ENCODE measurements at places on chromosomes 12 and 14.
A peak's percentile ranks its signal among the peaks of the same experiment; 100 is the strongest.

- DNase-seq = no peak
Observed at GRCh38 chr12:63862969-63863230, 18.4 kb downstream of the SRGAP1 start.

- no peak for DNase-seq
Observed at GRCh38 chr14:28152453-28153044, 614.0 kb upstream of the FOXG1 start.

GRCh38 chr14:85822236-85822635 lies 292.3 kb downstream of the FLRT2 start:
- no peak for DNase-seq

- no peak for DNase-seq
Observed at GRCh38 chr12:124469193-124469888, 98.1 kb downstream of the NCOR2 start.

- no peak for DNase-seq
Observed at GRCh38 chr14:54650959-54651351, 84.0 kb downstream of the SAMD4A start.

DNA sequence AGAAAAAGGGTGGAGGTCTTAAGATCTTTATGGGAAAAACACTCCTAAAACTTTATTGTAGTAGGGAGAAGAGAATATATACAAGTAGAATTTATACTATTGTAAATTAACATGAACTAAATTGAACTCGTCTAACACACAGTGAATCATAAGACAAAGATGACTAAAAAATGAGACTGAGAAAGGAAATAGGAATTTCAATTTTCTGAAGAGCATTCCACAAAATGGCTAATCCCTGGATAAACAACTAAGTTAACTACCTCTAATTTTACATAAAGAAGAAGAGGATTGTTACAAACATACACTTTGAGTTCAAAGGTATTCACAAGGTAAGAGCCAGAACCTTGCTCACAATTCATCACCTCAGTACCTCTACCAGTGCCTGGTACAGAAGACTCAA lies 2.0 kb downstream of the MAP4K5 start:
- no peak for DNase-seq

DNA sequence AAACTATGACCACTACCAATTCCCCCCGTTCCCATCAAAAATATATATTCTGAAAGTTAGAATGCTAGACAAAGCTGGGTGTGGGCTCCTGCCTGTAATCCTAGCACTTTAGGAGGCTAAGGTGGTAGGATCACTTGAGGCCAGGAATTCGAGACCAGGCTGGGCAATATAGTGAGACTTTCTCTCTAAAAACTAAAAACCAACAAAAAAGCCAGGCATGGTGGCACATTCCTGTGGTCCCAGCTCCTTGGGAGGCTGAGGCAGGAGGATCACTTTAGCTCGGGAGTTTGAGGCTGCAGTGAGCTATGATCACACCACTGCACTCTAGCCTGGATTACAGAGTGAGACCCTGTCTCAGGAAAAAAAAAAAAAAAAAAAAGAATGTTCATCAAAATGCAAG lies 48.8 kb upstream of the COL2A1 start:
- no peak for DNase-seq

GRCh38 chr12:54595471-54595870 lies 7.0 kb upstream of the PPP1R1A start:
- DNase-seq = no peak

- DNase-seq = no peak
Observed at GRCh38 chr14:95023886-95024285, 133.4 kb downstream of the DICER1 start.

DNA sequence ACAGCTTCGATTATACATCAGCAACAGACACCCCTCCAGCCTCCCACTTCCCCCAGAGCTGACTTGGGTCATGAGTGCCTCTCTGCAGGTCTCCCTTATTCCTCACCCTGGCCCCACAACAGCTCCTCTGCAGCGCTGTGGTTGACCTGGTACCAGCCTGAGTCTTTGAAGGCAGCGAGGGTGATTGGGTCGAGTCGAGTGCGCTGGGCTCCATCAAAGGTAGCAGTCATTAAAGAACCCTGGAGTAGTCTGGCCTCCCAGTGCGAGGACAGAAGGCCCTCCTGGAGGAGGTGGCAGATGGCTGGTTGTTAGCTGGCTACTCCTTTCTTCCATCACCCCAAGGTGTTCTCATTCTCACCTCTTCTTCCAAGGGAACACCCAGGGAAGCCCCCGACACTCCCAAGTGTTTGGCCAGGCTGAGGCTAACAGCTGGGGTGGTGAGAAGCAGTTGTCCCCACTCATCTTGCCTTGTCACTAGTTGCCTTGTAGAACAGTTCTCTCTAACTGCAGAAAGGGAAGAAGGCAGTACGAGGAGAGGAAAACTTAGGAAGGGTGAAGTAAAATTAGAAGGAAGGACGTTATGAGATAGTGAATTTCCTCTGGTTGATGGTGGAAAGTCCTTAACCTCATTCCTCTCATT lies 2.7 kb downstream of the CIROP start:
- DNase-seq = no peak

- DNase-seq = no peak
Observed at GRCh38 chr12:132754160-132754932, 7.3 kb downstream of the ANKLE2 start.

GRCh38 chr14:68793734-68794129 lies 865 bp upstream of the ZFP36L1 start:
- no peak for DNase-seq

- DNase-seq = no peak
Observed at GRCh38 chr14:61655777-61656176, 39.5 kb upstream of the HIF1A start.

DNA sequence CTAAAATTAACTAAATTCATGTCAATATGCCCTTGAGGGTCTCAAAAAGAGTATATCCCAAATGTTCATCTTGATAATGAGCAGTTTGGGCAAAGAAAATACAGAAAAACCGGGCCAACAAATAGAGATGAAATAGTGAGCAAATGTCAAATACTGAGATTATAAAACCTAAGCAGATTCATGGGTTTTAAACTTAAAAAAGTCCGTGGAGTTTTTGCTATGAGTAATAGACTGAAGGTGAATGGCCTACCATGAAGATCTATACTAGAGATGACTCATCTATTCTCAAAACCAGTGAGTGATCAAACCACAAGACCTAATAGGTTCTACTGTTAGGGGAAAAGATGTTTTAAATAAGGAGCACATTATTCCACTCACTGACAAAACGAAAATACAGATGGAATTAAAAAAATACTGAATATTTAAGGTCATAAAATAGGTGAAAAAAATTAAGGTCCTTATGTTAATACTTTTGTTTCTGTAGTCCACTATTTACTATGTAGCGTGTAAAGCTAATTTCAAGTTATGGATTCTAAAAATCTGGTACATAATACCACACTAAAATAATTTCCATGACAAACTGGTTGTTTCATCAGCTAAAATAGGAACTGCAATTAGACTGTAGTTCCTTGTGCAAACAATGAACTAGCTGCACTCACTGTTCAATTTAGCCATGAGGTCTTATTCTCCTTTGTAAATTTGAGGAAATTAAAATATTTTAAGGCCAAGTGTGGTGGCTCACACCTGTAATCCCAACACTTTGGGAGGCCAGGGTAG lies 5.0 kb downstream of the HNRNPC start:
- DNase-seq = peak; percentile 42

- no peak for DNase-seq
Observed at GRCh38 chr12:130591736-130592135, 124.4 kb downstream of the RIMBP2 start.

- no peak for DNase-seq
Observed at GRCh38 chr14:67167420-67168109, 21.7 kb upstream of the GARIN2 start.

DNA sequence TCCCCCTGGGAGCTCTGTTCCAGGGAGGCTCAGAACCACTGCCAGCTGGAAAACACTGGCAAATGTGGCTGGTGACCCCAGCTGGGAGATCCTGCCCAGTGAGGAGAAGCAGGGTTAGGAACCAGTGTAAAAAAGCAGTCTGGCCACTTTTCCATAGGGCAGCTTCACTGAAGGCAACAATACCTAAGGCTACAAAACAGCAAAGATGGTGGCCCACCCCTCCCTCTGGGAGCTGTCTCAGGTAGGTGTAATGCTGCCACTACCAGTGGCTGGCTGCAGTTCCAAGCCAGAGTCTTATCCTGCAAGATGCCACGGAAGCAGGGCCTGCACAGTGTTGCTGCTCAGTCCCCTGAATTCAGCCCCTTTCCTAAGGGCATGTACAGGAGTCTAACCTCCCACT lies 50.6 kb upstream of the ANO6 start:
- no peak for DNase-seq

GRCh38 chr12:25023808-25024207 lies 74.9 kb upstream of the BCAT1 start:
- no peak for DNase-seq

GRCh38 chr12:73124480-73124879 lies 852.3 kb downstream of the TRHDE start:
- DNase-seq = no peak

- DNase-seq = no peak
Observed at GRCh38 chr12:45986641-45987339, 3.6 kb downstream of the SCAF11 start.

DNA sequence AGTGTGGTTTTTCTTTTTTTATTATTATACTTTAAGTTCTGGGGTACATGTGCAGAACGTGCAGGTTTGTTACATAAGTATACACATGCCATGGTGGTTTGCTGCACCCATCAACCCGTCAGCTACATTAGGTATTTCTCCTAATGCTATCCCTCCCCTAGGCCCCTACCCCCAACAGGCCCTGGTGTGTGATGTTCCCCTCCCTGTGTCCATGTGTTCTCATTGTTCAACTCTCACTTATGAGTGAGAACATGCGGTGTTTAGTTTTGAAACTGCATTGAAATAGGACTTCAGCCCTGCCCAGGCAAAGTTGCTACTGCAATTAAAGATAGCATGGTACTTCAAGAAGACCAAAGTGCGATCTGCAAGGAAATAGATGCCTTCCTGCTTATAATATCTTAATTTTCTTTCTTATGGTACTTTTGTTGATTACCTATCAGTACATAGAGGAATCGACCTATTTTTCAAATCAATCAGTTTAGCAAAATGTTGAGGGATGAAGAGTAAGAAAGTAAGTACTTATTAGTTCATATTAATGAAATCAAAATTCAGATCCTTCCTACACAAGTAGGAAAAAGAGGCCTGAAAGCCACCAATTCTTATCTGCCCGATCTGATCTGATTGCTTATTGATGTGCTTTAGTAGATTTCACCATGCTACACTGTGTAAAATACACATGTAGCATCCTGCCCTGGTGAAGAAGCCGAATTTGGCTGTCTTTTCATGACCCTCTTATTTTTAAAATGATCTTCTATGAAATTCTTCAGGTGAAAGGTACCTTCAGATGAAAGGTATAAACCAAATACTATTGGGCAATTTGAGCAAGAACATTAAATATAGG lies 1.6 kb downstream of the LTA4H start:
- no peak for DNase-seq

DNA sequence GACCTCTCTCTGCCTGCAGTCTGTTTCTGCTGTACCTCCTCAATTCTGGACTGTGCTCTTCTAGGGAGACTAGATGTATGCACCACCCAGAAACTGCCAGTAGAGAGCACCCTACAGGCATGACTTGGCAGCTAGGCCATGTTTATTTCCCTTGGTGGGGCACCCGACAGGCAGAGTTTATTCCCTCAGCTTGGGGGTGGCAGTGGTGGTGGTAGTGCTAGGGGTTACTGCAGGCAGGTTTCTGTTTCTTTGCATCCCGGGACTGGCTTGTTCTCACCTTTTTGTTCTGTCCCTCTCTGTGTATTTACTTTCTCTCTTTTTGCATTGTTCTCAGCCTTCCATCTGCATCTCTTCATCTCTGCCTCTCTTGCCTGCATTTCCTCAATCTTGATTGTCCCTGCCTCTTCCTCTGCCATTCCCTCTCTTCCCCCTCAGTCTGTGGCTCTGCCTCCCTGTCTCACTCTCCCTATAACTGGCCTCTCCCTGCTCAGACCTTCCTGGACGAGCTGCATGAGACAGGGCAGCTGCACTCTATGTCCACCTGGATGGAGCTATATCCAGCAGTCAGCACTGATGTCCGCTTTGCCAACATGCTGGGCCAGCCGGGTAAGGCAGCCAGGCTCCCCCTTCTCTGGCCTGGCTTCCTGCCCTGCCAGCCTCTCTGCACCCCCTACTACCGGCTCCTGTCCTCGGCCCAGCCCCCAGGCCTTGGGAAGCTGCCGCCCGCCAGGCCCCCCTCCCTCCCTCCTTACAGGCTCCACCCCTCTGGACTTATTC lies 13.8 kb downstream of the PRPF40B start:
- DNase-seq = no peak

DNA sequence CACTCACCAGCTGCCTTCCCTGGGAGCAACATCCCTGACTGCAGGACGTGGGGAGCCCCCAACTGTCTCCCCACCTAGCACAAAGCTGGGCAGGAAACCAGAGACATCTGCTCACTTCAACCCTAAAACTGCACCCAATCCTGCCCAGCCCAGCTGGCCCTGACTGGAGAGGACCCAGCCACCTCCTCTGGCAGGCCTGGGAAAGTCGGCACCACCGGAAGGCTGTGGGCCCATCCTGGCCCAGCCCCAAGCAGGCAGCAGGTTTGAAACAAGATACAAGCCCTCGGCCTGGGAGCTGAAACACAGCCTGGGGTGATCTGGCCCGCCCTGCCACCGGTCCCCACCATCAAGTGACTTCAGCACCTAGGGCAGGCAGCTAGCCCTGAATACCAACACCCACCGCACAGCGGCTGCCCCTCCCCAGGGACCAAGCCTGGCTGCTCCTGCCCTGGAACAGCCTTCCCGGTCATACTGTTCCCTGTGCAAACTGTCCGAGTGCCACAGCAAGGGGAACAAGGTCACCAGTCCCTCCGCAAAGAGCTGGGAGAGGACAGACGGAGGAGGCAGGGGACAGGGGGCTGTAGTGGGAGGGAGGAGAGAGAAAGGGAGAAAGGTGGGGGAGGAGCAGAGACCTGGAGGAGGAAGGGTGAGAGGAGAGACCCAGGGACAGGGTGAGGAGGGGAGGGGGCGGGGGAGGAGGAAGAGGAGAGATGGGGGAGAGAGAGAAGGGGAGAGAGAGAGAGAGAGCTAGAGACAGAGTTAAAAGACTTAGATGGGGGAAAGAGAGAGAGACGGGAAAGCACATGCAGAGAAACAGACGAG lies 115.7 kb downstream of the RFLNA start:
- DNase-seq = no peak

GRCh38 chr12:111636209-111636945 lies 37.3 kb upstream of the ATXN2 start:
- peak; percentile 67 for DNase-seq

GRCh38 chr12:53504004-53504920 lies 3.0 kb downstream of the NPFF start:
- DNase-seq = no peak

GRCh38 chr14:20610002-20610765 lies 19.0 kb upstream of the RNASE12 start:
- no peak for DNase-seq

- DNase-seq = no peak
Observed at GRCh38 chr12:89245090-89245489, 107.2 kb downstream of the DUSP6 start.

DNA sequence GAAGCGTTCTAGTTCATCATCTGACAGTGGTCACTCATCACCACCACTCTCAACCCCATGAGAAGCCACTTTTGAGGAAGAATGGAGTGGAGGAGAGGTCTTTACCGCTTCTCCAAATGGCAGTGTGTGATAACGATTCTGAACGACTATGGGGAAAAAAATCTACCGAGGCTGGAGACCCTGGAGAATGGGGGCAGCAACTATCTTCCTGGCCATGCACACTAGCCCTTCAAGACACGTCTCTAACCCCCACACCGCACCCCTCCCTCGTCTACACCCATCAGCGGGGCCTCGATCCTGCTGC lies 365 bp downstream of the ING4 start:
- DNase-seq = no peak

GRCh38 chr14:20455355-20456300 lies 602 bp downstream of the APEX1 start:
- DNase-seq = no peak

- peak; percentile 63 for DNase-seq
Observed at GRCh38 chr12:94074980-94075629, 73.3 kb upstream of the PLXNC1 start.
